Right cardiac atrium (tissue), 5 donors: ENCODE measurements at places on chromosomes 12 and 14.

- DNase-seq: no peak
Observed at GRCh38 chr12:33942172-33942571, 80.1 kb upstream of the ALG10 start.

GRCh38 chr12:109443794-109444193 lies 33.3 kb downstream of the KCTD10 start:
- no peak for DNase-seq

- DNase-seq: no peak
Observed at GRCh38 chr12:66189486-66189843, 451 bp downstream of the IRAK3 start.

- no peak for DNase-seq
Observed at GRCh38 chr12:129075460-129076208, 222.4 kb downstream of the GLT1D1 start.

DNA sequence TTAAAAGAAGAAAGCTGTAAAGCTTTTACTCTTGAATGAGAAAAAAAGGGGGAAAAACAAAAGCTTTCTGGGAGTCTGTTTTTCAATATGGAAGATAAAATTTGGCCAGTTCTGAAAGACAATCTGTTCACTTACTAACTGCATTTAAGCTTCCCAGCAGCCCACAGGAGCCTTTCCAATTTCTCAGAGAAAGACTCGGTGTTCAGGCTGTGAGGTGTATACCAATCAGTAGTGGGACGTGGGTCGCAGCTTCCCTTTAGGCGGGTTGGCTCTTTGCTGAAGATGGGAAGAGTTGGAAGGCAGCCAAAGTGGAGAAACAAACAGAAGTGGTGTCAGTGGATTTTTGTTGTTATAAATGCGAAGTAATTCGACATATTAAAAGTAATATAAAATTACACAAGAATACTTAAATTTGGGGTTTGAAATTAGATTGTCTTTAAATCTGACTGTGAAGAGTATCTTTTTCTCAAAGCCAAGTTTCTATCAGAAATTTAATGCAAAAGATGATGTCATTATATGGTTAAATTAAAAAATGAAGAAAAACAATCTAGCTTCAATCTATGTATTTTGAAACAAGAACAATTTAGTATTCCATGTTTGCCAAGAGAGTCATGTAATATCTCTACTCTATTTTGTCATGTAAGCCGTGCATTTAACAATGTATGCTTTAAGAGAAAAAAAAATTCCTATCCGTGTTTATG lies 590.2 kb upstream of the ATXN7L3B start:
- DNase-seq: no peak

- DNase-seq: no peak
Observed at GRCh38 chr14:103140316-103141109, 17.3 kb downstream of the TNFAIP2 start.

- DNase-seq: no peak
Observed at GRCh38 chr14:56187736-56188135, 69.5 kb downstream of the PELI2 start.
